NCI-H2107 (cell line): ENCODE measurements at places on chromosomes 2 and 18.

DNA sequence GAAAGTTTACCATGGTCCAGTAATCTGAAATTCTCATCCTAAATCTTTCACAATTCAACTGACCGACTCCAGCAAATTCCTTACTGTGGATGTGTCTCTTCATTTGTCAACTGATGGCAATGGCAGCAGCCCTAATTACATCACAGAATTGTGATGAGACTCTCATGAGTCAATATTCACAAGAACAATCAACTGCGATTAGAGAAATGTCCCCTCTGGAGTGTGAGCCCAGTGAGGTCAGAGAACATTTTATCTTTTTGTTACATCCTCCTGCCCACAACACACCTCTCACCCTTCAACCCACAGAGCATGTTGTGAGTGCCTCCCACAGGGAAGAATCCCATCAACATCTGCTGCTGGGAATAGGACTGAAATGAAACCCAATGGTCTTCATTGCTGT, 73.6 kb downstream of the CD226 start:
- no peak for DNase-seq

- DNase-seq = no peak
Observed at GRCh38 chr2:119608553-119608952, 64.3 kb downstream of the CFAP221 start.

GRCh38 chr18:48164701-48165100, 234.2 kb upstream of the SMAD2 start:
- no peak for DNase-seq

DNA sequence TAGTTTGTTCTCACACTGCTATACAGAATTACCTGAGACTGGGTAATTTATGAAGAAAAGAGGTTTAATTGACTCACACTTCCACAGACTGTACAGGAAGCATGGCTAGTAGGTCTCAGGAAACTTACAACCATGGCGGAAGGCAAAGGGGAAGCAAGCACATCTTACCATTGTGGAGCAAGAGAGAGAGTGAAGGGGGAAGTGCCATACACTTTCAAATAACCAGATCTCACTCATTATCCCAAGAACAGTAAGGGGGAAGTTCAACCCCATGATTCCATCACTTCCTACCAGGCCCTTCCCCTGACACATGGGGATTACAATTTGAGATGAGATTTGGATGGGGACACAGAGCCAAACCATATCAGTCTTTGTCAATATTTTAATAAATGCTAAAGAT, 5.0 kb upstream of the CRYGB start:
- no peak for DNase-seq

DNA sequence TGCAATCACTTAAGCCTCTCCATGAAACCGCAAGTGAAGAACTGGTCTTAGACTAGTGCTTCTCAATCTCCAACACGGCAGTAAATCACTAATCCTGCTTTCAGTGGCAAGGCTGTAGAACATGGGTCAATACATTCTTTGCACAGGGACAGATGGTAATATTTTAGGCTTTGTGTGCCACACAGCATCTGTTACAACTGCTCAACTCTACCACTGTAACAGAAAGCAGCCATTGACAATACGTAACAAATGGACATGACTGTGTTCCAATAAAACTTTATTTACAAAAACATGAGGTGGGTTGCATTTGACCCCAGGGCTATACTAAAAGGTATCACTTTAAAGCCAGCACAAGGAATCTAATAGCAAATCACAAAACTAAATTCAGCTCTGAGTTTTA, 51.1 kb downstream of the RNF152 start:
- no peak for DNase-seq

DNA sequence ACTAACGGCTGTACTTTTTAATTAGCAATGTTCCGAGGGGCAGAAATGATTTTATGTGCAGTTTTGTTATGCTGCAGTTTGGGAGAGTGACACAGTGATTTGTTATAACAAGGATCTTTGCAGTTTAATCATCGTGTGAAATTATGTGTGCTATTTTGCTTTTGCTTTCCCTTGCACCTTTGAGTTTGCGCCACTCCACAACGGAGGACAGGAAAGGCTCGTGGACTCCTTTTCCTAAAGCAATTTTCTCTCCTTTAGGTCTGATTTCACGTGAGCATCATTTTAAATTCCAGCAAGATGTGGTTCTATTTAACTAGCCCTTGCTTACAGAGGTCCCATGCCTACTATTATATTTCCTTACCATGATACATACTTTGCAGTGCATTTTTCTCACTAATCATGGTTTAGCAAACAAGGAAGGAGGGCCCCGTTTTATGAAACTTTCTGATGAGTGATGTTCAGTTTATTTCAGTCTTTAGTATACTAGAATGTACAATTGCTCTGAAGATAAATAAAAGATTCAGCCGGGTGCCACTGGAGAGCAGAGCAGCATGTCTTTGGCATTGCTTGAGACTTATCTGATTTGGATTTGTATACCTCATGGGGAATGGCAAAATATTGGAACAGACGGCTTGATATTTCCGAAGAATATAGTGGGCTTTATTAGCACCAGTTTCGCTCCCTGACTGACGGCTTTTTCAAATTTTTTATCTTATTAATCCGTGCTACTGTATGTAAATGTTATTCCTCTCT, 528.2 kb upstream of the FANCL start:
- no peak for DNase-seq

- no peak for DNase-seq
Observed at GRCh38 chr2:68083346-68083745, 20.5 kb upstream of the C1D start.

GRCh38 chr2:10620481-10620880, 69.3 kb downstream of the NOL10 start:
- no peak for DNase-seq

DNA sequence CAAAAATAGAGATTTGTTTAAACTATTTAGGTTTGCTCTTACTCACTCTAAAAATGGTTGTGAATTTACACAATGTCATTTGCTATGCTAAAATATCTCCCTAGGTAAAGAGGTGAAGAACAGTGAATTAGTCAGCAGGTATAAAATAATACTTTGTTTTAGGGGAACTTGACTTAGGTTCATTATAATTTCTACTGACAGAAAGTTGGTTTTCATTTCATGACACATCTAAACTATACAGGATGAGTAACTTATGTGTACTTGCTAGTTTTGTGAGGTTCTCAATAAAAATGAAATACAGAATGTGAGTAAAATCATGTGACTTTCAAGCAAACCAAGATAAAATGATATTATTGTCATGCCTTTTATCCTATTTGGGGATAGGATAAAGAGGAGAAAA, 66.0 kb downstream of the DIS3L2 start:
- DNase-seq = no peak

GRCh38 chr2:223945755-223946154, 620 bp upstream of the WDFY1 start:
- DNase-seq = no peak

DNA sequence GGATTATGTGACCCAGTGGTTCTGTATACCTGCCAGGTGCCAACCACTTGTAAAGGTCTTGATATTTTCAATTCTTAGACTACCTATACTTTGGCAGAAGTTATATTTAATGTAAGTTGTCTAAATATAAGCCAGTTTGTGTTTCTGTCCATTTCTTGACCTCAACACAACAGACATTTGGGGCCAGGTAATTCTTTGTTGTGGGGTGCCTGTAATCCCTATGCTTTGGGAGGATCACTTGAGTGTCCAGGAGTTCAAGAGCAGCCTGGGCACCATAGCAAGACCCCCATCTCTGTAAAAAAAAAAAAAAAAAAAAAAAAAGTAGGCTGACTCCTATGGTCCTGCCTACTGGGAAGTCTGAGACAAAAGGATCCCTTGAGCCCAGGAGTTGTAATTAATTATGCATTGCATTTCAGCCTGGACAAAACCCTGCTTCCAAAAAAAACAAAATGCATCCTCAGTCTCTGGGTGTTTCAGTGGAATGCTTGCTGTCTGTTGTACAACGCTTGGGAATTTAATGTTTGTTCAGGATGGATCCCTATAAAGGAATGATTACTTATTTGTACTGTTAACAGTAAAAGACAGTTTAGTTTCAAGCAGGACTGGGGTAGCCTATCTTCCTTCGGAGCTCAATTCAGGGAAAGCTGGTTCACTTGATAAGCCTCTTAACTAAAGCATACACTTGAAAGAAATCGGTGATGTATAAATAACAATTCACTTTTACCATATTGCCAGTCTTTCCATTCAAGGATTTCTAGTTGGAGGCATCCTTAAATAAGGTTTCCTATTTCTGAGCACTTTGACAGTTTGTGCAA, 3.4 kb downstream of the RPS27A start:
- DNase-seq = no peak

DNA sequence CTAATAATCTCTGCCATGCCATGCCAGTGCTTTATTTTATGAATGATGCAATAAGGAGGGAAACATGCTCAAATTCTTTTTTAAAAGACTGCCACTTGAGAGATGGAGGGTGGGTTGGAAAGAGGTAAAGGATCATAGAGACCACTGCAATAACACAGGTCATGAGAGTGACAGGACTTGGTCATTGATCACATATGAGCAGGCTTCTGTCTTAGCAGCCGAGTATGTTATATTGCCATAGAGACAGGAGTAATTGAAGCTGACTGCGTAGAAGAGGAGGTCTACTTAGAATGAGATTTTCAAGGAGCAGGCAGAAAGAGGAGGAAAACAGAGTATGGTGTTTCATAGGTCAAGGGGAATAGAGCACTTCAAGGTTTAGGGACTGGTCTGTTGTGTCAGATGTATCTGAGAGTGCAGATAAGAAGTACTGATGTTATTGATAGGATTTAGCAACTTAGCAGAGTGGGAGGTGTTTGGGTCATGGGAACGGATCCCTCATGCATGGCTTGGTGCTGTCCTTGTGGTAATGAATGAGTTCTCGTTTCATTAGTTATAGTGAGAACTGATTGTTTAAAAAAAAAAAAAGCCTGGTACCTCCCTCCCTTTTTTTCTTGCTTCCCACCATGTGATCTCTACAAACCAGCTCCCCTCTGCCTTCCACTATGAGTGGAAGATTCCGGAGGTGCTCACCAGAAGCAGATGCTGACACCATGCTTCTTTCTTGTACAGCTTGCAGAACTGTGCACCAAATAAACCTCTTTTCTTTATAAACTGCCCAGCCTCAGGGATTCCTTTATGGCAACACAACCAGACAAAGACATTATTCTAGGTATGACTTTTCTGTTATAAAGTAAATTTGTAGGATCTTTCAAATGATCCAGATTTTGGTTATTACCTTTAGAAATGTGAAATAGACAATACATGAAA, 32.8 kb downstream of the UGP2 start:
- DNase-seq = no peak

- no peak for DNase-seq
Observed at GRCh38 chr2:224546926-224547325, 38.2 kb downstream of the CUL3 start.

GRCh38 chr2:15023221-15023620, 390.7 kb downstream of the LRATD1 start:
- DNase-seq = no peak

DNA sequence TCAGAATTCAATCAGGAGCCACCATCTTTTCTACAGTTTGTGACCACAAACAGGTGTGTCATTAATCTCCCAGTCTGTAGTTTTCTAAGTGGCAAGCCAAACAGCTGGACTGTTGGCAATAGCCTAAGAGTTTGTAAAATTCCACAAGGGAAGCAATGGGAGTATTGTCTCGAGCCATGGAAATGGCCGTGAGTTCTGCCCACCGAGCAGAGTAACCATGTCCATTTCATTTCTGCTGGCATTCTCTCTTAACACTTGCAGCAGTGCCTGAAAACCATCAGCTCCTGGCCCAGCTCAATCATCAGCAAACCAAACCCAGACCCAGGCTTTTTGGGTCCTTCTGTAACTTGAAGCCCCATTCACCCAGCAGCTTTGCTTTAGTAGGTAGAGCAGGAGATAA, 387.8 kb upstream of the CDH7 start:
- DNase-seq = no peak

- no peak for DNase-seq
Observed at GRCh38 chr2:240195316-240195861, 54.9 kb upstream of the OTOS start.

DNA sequence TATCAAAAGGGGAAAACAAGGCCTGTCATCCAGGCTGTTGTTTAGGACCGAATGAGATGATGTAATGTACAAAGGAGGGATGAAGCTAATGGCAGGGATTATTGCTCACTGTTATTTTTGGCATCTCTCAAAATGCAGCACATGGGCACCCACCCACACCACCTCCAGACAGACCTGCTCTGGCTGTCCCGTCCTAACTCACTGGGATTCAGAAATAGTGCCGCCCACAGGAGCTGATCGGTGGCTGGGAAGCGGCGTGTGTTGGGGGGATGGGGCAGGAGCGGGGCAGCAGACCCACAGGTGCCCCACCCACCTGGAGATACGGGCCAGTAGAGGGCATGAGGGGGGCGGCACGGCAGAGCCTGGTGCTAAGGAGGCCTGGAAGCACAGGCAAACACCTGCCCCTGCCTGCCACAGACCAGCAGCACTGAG, 52.2 kb downstream of the CRACDL start:
- DNase-seq = no peak

DNA sequence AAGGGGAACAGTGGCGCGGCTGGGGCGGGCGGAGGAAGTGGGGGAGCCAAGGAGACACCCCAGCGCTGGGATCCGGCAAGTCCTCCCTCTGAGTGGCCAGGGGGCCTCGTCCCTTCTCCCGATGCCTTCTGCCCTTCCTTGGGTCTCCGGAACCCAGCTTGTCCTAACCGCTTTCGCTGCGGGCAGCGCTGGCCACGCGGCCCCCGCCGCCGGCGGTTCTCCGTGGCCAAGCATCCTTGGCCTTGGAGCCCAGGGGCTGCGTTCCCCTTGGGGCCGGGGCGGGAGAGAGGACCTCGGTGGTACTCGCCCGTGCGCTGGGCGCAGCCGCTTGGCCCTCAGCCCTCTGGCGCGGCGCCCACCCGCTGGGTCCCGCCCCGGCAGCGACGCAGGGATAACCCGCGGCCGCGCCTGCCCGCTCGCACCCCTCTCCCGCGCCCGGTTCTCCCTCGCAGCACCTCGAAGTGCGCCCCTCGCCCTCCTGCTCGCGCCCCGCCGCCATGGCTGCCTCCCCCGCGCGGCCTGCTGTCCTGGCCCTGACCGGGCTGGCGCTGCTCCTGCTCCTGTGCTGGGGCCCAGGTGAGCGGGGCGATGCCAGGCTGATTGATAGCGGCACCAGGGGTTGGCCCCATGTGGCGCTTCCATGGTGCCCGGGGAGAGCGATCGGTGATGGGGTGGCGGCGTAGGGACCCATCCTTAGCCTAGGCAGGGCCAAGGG, 128.7 kb downstream of the UXS1 start:
- no peak for DNase-seq
